ENCODE measurements at places on chromosomes 1 and 21. TPM values are rescaled to one million over a fixed set of nuclear protein-coding genes. Genes with fewer than 3 reads are reported as not detected.

DNA sequence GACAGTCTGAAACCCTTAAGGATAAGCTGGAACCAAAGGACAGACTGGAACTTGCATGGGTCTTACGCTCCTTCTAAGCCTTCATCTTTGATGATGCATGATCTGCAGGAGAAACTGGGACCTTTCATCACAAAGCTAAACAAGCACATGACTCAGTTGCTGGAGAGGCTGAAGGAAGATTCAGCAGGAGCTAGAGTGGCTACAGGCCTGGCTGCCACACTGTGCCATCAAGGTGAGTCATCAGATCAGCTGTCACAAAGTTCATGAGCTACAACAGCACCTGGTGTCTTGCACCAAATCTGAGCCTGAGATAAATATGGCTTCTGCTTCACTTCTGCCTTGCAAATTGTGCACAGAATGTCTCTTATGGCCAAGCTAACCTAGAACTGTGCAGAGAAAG lies 95.5 kb upstream of the MARK1 start:
- no peaks in the 10 kb centered on the region for H3K4me1 ChIP-seq
- no peaks in the 10 kb centered on the region for H3K27me3 ChIP-seq
- no peak for DNase-seq
- H3K36me3 ChIP-seq = no peaks in the 10 kb centered on the region

DNA sequence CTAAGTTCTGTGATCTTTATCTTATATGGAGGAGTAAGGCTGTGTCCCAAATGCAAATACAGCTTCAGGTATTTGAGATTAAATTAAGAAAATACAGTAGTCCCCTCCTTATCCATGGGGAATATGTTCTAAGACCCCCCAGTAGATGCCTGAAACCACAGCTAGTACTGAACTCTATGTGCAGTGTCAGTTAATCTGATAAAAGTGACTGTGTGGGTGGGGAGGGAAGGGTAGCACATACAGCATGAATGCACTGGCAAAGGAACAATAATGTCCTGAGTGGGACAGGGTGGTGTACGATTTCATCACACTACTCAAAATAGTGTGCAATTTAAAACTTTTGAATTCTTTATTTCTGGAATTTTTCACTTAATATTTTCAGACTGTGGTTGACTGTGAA lies 83.1 kb downstream of the HS2ST1 start:
- H3K4me3 ChIP-seq = no peak overlapping the region
- H3K36me3 ChIP-seq = peaks cover 7% of the 10 kb centered on the region
- no peaks in the 10 kb centered on the region for H3K4me1 ChIP-seq
- H3K27me3 ChIP-seq = no peaks in the 10 kb centered on the region
- H3K27ac ChIP-seq = no peak overlapping the region

DNA sequence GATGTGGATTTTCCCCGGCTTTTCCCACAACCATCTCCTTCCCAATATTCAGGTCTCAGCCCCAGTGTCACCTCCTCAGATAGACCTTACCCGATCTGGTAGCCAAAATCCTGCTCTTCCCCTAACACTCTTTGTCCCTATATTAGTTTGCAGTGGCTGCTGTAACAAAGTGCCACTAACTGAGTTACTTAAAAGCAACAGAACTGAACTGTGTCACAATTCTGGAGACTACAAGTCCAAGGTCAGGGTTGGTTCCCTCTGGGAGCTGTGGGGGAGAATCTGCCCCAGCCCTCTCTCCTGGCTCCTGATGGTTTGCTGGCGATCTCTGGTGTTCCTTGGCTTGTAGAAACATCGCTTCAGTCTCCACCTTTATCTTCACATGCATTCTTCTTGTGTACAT lies 64.0 kb downstream of the NENF start:
- H3K27me3 ChIP-seq = no peaks in the 10 kb centered on the region
- no peaks in the 10 kb centered on the region for H3K4me1 ChIP-seq
- H3K27ac ChIP-seq = no peak overlapping the region
- no peak overlapping the region for H3K4me3 ChIP-seq

The EDN2 gene
- total RNA-seq = not detected

The PGBD2 gene
- total RNA-seq = 12.0 TPM

The IRF6 gene
- total RNA-seq = 4.6 TPM
